Renal cortical epithelial cell (primary cell): ENCODE measurements at places on chromosomes 7 and 10. TPM values are rescaled to one million over a fixed set of nuclear protein-coding genes. Genes with fewer than 3 reads are reported as not detected.

Gene PCLO
- total RNA-seq: 0.35 and 5.2 TPM in 2 replicates

Gene ST8SIA6
- 0.17 and 0.20 TPM in 2 replicates for total RNA-seq

Gene OR2A7
- total RNA-seq: 1.7 and 5.6 TPM in 2 replicates

Gene ENTPD1
- 0.20 and 0.52 TPM in 2 replicates for total RNA-seq

Gene PLCE1
- total RNA-seq: 1.4 and 4.4 TPM in 2 replicates

Gene SP4
- 4.3 and 10.7 TPM in 2 replicates for total RNA-seq

Gene VPS50
- 49.3 and 56.6 TPM in 2 replicates for total RNA-seq

Gene CDH23
- not detected in 2 replicates for total RNA-seq

Gene HOXA10
- total RNA-seq: 11.5 and 27.3 TPM in 2 replicates

DNA sequence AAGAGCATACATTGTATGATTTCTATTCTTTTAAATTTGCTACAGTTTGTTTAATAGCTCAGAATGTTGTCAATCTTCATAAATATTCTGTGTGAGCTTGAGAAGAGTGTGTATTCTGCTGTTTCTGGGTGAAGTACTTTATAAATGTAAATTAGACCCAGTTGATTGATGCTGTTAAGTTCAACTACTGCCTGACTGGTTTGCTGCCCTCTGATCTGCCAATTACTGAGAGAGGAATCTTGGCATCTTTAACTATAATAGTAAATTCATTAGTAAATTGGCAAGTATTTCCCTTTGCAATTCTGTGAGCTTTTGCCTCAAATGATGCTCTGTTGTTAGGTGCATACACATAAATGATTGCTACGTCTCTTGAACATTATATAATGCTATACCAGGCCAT, 255.1 kb upstream of the PLXDC2 start:
- no peak for DNase-seq

GRCh38 chr7:18770822-18771221, 275.3 kb downstream of the HDAC9 start:
- no peak for DNase-seq

GRCh38 chr7:140898786-140899536, 25.8 kb downstream of the BRAF start:
- DNase-seq: peak; percentile 65

GRCh38 chr7:135199439-135199838, 11.9 kb downstream of the WDR91 start:
- DNase-seq: no peak

DNA sequence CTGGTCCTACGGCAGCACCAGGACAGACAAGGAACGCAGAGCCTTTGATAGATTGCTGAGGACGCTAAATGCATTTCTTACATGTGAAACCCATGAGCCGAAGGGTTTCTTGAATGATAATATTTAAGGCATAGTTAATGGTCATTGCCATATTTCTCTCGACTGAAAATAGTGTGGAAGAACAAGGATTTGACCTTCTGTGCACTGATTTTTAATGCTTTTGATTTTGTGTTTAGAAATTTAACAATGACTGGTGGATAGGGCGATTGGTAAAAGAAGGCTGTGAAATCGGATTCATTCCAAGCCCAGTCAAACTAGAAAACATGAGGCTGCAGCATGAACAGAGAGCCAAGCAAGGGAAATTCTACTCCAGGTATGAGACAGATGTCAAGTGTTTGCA, 150.8 kb downstream of the NSUN6 start:
- DNase-seq: no peak

DNA sequence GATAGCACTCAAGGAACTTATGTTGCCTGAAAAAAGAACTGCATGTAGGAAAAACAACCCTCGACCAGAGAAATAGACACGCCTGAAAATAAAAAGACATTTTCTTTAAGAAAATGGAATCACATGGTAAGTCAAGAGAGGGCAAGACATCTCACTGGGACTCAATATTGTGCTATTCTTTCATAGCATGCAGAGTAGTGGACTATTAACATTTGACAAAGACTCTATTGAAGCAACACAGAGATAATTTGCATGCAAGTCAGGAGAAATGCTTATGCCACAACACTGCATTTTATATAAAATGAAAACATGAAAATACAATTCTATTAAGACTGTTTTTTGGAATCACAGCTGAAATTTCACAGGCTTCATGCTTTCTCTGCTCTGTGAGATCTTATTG, 77.9 kb upstream of the RHOBTB1 start:
- no peak for DNase-seq

DNA sequence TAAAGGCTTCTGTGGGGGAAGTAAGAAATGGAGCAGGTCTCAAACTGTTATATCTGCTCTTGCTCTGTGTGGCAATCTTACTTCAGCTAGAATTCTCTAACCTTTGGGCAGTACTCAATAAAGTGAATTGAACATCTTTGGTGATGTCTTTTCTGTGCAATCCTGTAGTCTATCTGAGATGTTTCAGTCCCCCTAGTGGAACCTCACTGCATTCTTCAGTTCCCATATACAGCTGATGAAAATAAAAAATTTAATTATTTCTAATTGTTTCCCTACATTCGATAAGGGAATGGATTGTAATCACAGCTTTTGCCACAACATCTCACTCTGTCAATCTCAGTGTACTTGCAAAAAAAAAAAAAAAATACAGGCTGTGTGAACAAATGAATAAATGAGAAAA, 522.6 kb downstream of the DNAJB9 start:
- DNase-seq: no peak

DNA sequence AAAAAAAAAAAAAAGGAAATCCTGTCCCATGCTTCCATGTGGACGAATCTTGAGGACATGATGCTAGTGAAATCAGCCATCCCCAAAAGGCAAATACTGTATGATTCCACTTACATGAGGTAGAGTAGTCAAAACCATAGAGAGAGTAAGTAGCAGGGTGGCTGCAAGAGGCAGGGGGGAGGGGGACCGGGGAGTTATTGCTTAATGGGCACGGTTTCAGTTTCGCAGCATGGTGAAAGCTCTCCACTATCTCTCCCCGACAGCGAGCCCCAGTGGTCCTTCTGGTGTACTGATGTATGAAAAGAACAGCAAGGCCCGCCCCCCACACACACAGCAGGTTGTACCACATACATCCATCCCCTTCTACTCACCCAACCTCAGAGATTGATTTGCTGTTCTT, 32.8 kb downstream of the NOD1 start:
- peak; percentile 70 for DNase-seq

DNA sequence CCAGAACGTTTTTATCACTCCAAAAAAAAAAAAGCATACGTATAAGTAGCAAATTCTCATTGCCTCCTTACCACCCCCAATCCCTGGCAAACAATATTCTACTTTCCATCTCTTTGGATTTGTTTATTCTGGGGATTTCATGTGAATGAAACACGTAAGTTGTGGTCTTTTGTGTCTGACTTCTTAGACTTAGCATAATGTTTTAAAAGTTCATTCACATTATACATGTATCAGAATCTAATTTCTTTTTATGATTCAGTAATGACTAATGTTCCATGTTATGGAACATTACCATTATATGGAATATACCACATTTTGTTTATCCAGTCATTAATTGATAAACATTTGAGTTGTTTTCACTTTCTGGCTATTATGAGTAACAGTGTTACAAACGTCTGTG, 12.5 kb upstream of the KLHL7 start:
- DNase-seq: no peak

GRCh38 chr10:27713941-27714340, 31.7 kb downstream of the MKX start:
- no peak for DNase-seq

DNA sequence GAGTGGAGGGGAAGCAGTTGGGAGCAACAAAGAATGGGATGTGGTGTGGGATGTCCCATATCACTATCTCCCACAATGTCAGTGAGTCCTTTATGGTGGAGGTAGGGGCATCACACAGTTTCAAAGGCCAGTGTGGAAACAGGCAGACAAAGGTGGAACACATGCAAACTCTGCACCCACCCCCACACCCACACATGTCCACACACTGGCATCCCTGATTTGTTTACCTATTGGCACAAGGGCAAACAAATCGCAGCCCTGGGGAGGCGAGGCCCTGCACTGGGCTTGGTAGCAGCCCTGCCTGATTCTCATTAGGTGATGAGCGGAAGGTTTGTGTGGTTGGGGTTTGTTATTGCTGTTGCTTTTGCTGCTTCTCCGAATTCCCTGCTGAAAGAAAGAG, 243.3 kb downstream of the GRID1 start:
- no peak for DNase-seq

- DNase-seq: no peak
Observed at GRCh38 chr10:126187399-126187798, 200.9 kb downstream of the ADAM12 start.

DNA sequence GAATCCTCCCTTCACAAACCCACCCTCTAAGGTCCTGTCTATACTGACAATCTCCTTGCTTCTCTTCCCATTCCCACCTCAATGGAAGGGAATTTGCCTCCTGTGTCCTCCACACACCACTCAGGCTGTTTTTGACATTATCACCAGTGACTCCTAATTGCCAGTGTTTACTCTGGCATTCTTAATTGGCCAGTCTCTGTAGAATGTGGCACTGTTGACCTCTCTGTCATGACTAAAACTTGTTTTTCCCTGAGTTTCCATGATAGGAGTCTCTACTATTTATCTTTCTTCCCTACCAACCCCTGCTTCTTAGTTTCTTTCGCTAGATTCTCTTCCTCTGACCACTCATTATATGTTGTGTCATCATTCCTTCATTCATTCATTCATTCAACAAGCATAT, 12.1 kb downstream of the SLC16A12 start:
- peak; percentile 53 for DNase-seq

GRCh38 chr10:47060993-47061500, 149.8 kb downstream of the PTPN20 start:
- no peak for DNase-seq

DNA sequence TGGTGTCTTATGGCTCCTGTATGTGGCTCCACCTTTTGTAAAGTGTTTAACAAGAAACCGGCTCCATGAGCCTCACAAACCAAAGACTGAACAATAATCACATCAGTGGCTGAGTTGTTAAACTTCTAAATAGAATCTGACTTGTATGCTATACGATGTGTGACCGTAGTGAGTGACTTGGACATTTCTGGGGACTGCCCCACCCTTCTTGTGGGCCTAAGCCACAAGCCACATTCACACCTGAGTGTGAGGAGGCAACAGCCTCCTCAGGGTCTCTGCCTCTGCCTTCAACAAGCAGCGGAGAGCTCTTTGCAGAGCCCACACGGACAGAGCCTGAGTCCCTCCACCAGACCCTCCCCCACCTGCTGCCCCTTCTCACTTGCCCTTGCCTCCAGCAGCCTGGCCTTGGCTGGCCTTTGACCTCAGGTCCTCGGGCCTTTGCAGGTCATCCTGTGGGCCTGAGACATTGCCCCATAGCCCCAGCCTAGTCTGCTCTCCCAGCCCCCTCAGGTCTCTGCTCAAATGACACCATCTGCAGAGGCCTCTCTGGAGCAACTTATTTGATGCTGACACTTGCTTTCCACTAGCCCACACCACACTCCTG, 156.8 kb upstream of the TNS3 start:
- DNase-seq: no peak

DNA sequence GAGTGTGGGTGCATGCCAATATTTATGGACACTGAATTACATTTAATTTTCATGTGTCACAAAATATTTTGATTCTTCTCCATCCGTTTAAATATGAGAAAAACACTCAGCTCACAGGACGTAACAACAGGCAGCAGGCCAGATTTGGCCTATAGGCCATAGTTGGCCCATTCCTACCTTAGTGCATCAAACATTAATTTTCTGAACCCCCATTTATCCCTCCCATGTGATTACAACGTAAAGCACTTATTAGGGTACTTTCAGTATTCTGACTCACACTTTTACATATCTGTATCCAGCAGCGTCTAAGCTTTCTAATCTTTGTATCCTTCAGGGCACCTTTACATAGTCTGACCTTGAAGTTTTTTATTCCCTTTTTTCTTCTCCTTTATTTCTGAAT, 4.0 kb downstream of the IDI1 start:
- no peak for DNase-seq

- no peak for DNase-seq
Observed at GRCh38 chr10:97512993-97513392, 14.3 kb downstream of the UBTD1 start.

DNA sequence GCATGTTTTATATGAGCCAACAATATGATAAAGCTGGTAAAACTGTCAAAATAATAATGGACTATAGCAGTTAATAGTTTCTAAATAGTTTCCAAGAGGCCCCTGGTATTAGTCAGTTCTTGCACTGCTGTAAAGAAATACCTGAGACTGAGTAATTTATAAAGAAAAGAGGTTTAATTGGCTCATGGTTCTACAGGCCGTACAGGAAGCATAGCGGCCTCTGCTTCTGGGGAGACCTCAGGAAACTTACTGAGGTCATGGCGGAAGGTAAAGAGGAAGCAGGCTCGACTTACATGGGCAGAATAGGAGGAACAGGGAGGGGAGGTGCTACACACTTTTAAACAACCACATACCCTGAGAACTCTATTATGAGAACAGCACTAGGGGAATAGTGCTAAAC, 104.6 kb downstream of the PPP1R9A start:
- DNase-seq: peak; percentile 61

GRCh38 chr7:55177068-55177530, 158.3 kb downstream of the EGFR start:
- DNase-seq: peak; percentile 15
